ENCODE measurements at places on chromosomes 7 and 10.

DNA sequence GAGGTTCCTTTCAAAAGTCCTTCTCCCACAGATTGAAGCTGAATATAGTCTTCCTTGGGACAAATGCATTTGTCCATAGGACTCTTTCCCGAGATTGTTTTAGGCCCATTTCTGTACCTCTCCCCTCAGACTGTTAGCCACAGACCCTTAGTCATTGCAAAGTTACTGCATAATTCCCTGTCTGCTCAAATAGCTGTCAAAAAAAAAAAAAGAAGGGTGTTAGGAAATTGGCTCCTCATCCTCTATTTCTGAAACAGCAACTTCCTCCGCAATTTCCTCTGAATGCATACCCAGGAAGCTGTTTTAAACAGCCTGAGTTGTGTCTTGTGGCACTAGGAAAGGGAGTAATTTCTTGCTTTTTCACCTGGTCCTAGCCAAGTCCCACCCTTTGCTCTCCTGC lies 5.4 kb downstream of the LRRC4 start:
- H3K27ac ChIP-seq = no peak overlapping the region
- H3K27me3 ChIP-seq = peaks cover 12% of the 10 kb centered on the region
- H3K4me1 ChIP-seq = peaks cover 7% of the 10 kb centered on the region
- peaks cover 23% of the 10 kb centered on the region for H3K36me3 ChIP-seq

GRCh38 chr7:105006367-105007136 lies 7.5 kb upstream of the KMT2E start:
- peaks cover 75% of the 10 kb centered on the region for H3K36me3 ChIP-seq
- H3K27me3 ChIP-seq = no peaks in the 10 kb centered on the region
- DNase-seq = no peak
- peaks cover 72% of the 10 kb centered on the region for H3K4me1 ChIP-seq

DNA sequence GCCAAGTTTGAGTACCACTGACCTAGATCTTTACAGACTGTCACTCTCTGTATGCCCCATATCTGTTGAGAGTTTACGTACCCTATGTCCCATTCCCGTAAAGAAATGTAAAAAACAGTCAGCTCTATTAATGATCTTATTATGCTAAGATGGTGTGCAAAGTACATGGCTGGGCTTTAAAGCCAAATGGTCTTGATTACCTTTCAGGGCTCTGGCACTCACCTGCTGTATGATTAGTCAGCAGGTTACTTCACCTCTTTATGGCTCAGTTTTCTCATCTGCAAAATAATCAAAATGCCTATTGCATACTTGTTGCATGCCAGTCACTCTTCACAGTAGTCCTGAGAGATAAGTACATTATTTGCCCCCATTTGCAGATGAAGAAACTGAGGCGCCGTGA lies 54.2 kb downstream of the LHFPL3 start:
- no peaks in the 10 kb centered on the region for H3K27me3 ChIP-seq
- no peak for DNase-seq
- no peaks in the 10 kb centered on the region for H3K4me1 ChIP-seq
- H3K36me3 ChIP-seq = no peaks in the 10 kb centered on the region

GRCh38 chr7:107150375-107151073 lies 18.3 kb upstream of the HBP1 start:
- H3K36me3 ChIP-seq = no peaks in the 10 kb centered on the region
- no peak overlapping the region for H3K27ac ChIP-seq
- H3K27me3 ChIP-seq = peaks cover 9% of the 10 kb centered on the region
- DNase-seq = peak; percentile 44
- H3K4me1 ChIP-seq = no peaks in the 10 kb centered on the region

DNA sequence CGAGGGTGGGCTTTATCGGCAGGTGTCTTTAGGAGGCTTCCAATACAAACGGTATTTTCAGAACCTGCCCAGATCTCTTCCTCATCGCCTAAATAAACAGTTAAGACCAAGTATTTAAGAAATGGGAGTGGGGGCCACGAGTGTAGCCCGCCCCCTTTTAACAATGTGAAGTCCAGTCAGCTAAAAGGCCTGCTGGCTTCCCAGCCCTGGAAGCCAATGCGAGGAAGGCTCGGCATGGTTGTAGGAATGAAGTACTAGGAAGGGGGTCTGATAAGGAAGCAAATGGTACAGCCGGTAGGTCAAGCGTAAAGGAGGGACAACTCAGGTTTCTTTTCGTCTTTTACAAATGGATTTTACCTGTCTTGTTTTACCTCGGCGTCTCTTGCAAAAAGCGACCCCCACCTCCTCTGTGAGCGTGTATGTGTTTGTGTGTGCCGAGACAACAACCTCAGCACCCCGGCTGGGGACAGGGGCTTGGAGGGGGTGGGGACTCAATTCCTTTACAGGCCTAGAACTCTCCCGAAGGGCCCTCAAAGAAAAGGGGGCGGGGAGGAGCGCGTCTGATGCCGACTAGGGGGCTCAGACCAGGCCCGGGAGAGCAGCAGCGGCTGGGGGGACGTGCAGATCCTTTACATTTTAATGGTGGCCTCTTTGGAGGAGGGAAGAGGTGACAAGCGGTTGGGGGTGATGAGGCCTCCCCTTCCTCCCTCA lies 147.6 kb downstream of the GPR85 start:
- H3K27me3 ChIP-seq = peaks cover 4% of the 10 kb centered on the region
- H3K36me3 ChIP-seq = peaks cover 8% of the 10 kb centered on the region
- H3K27ac ChIP-seq = peak overlapping the region; percentile 78
- H3K4me3 ChIP-seq = peak overlapping the region; percentile 91

- no peaks in the 10 kb centered on the region for H3K27me3 ChIP-seq
- no peak overlapping the region for H3K4me3 ChIP-seq
- H3K4me1 ChIP-seq = no peaks in the 10 kb centered on the region
- no peaks in the 10 kb centered on the region for H3K36me3 ChIP-seq
- no peak for DNase-seq
Measured at GRCh38 chr7:69208276-69208675, 390.0 kb upstream of the AUTS2 start.

DNA sequence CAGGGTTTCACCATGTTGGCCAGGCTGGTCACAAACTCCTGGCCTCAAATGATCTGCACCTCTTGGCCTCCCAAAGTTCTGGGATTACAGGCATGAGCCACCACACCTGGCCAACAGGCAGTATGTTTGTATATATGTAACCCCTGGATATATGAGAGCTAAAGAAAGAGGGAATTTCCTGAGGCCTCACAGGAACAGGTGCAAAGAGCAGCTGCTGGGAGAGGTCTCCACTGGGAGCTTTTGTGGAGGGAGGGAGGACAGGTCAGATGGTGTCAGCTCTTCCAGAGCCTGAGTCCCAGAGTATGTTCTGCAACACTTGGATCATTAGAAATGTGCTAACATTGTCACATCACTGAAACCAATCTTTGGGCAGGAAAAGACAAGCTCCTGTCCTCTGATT lies 110.1 kb upstream of the KIF5B start:
- peaks cover 6% of the 10 kb centered on the region for H3K27me3 ChIP-seq
- no peak overlapping the region for H3K27ac ChIP-seq
- no peak for DNase-seq
- H3K36me3 ChIP-seq = no peaks in the 10 kb centered on the region
- peaks cover 4% of the 10 kb centered on the region for H3K4me1 ChIP-seq
- no peak overlapping the region for H3K4me3 ChIP-seq

DNA sequence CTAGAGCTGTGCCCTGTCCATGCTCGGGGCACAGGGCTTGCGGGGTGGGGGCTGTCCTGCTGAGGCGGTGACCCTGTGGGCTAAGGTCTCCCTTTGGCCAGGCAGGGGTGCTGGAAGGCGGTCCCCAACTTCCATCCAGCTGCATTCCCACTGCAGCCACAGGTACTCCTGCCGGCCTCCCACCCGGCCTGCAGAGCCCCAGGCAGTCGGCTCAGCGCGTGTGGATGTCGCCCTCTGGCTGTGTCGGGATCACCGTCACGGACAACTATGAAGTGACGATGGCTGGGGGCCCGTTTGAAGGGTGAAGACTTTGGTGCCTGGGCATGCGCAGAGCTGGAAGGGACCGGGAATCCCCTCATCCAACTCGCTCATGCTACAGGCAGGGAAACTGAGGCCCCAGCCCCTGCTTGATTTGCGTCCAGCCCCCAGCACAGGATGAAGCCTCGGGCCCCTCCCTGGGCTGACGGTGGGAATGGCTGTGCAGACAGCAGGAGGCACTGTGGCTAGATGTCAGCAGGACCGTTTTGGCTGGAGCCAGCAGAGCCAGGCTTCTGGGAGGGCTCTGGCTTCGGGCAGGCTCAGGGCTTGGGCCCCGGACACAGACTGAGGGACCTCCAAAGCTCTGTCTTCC lies 2.3 kb upstream of the TMEM184A start:
- no peak overlapping the region for H3K4me3 ChIP-seq
- no peaks in the 10 kb centered on the region for H3K4me1 ChIP-seq
- DNase-seq = no peak
- H3K27ac ChIP-seq = no peak overlapping the region

DNA sequence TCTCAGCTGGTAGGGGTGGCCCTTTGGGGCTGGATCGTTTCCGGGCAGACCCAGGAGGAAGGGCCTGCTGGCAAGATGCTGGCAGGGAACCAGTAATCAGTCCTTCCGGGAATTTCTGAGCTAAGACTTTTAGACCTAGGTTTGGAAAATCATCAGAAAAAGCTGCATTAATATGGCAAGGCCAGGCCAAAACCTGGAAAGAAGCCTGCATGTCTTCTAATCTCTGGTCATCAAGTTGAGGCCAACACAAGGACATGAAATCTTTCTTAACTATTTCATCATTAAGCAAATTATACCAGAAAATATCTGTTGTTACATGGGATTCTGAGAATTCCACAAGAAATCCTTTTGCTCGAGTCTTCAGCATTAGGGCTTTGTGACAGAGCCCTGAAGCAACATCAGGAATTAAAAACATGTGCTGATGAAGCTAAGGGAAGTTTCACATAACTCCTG lies 19.9 kb downstream of the CPA1 start:
- no peak overlapping the region for H3K27ac ChIP-seq
- peaks cover 36% of the 10 kb centered on the region for H3K36me3 ChIP-seq
- no peak for DNase-seq
- peaks cover 13% of the 10 kb centered on the region for H3K4me1 ChIP-seq

DNA sequence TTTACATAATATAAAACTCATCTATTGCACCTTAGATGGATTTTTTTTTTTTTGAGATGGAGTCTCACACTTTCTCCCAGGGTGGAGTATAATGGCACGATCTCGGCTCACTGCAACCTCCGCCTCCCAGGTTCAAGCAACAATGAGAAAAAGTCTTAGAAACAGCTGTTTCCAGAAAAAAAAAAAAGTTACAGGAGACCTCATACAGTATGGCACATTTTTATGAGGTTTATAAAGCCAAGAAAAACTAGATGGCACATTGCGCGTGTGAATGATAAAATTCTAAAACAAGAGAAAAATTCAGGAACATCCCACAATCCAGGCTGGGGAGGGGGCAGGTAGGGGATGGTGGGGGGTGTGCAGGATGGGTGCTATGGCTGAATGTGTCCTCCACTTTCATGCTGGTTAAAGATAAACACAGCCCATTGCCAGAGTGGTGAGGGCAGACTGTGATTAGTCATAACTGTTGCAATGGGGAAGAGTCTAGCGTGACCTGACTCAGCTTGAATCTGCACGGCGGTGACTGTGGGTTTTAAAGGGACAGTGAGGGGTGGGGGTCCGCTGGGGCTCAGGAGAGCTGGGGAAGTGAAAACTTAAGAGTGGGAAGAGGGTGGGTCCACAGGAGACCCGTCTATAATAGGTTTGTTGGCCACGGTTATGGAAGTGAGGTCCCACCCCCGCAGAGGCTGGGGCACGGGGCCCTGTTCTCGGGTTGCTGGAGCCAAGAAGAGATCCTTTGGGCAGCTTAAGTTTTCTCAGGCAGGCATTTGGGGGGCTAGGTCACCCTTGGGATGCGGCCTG lies 11.9 kb upstream of the LRRC27 start:
- H3K4me1 ChIP-seq = peaks cover 30% of the 10 kb centered on the region
- H3K27me3 ChIP-seq = no peaks in the 10 kb centered on the region

DNA sequence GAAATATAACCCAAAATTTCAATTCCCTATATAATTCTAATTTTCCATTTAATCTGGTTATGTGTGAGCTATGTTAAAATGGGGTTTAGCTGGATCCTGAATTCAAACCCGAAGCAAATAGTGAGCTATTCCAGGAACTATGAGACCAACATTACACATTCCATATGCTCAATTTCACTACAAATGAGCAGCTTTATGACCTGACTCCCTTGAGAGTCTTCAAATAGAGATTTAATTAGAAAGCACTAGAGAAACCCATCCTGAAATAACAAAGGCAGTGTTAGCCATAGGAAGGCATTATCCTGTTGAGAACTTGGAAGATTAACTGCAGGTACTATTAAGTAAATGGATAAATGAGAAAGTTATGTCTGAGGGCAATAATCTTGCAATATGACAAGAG lies 890.0 kb downstream of the GRM8 start:
- H3K27ac ChIP-seq = no peak overlapping the region
- no peaks in the 10 kb centered on the region for H3K4me1 ChIP-seq
- H3K36me3 ChIP-seq = no peaks in the 10 kb centered on the region

DNA sequence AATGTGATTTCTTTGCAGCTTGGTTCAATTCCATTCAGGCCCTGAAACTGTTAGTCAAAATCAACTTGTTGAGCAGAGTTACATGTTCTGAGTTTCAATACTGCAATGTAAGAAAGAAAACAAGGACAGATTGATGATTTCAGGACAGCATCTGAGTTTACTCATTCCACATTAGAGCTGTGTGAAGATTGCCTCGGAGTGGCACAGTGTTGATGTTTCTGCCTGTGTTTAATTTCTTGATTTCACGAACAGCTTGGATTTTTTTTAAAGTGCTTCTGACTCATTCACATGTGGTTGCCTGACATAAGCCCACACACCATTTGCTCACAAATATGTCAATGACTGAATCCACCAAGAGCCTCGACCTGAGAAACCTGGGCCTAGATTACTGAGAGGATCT lies 101.2 kb upstream of the PARD3 start:
- H3K36me3 ChIP-seq = no peaks in the 10 kb centered on the region
- H3K4me1 ChIP-seq = no peaks in the 10 kb centered on the region
- H3K27me3 ChIP-seq = no peaks in the 10 kb centered on the region
- DNase-seq = no peak
- no peak overlapping the region for H3K27ac ChIP-seq

DNA sequence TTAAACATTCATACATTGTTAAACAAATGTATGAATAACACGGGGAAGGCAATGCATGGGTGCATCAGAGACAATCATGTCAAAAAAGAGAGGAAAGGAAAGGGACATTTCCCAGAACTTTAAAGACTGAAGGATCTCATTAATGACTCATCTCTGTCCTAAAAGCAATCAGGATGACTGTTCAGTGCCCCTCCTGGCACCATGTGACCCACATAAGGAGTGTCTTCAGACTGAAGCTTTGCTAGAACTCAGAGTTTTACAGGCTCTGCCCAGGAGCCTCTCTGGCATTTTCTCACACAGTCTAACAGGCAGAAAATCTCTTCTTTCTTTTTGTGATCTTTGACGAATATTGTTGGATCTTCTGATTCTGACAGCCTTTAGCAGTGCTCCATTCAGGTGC lies 315.3 kb downstream of the OTUD1 start:
- no peaks in the 10 kb centered on the region for H3K4me1 ChIP-seq
- no peak overlapping the region for H3K4me3 ChIP-seq
- no peak for DNase-seq
- no peaks in the 10 kb centered on the region for H3K27me3 ChIP-seq
- H3K36me3 ChIP-seq = no peaks in the 10 kb centered on the region

GRCh38 chr7:82572195-82572880 lies 128.8 kb upstream of the CACNA2D1 start:
- H3K27ac ChIP-seq = no peak overlapping the region
- H3K4me3 ChIP-seq = no peak overlapping the region
- no peaks in the 10 kb centered on the region for H3K27me3 ChIP-seq
- DNase-seq = peak; percentile 32
- no peaks in the 10 kb centered on the region for H3K4me1 ChIP-seq

GRCh38 chr7:8117195-8117594 lies 144.8 kb downstream of the ICA1 start:
- H3K36me3 ChIP-seq = peaks cover 13% of the 10 kb centered on the region
- no peaks in the 10 kb centered on the region for H3K27me3 ChIP-seq
- H3K4me1 ChIP-seq = peaks cover 61% of the 10 kb centered on the region
- H3K27ac ChIP-seq = no peak overlapping the region
- no peak for DNase-seq

- no peak overlapping the region for H3K4me3 ChIP-seq
- no peaks in the 10 kb centered on the region for H3K4me1 ChIP-seq
- DNase-seq = no peak
- H3K27me3 ChIP-seq = no peaks in the 10 kb centered on the region
- no peak overlapping the region for H3K27ac ChIP-seq
Measured at GRCh38 chr7:82263920-82264782, 179.4 kb downstream of the CACNA2D1 start.
